ENCODE measurements at places on chromosomes 3 and 15. TPM values are rescaled to one million over a fixed set of nuclear protein-coding genes. Genes with fewer than 3 reads are reported as not detected.
A peak's percentile ranks its signal among the peaks of the same experiment; 100 is the strongest.

GRCh38 chr3:129343643-129344360 lies 65.1 kb downstream of the HMCES start:
- no peak for DNase-seq

GRCh38 chr3:152459572-152459971 lies 190.8 kb downstream of the MBNL1 start:
- DNase-seq: no peak

DNA sequence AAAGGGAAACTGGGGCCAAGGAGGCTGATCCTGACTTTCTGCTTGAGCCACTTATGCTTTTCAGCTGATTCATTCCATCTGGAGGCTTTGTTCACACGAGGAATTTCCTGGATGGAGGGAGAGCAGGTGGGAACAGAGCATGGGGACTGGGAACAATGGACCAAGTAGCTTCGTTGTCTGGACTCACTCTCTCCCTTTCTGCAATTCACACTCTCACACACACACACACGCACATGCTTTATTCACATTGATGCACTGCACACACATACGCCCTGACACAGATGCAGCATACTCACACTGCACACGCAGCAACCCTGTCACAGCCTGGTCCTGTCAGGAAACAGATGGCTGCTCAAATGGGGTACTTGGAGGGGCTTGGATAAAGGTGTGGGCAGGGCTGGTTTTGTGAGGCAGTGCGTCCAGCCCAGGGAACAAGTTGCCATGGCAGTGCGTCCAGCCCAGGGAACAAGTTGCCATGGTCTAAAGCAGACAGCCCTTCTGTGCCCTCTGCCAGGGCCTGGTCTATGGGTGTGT lies 19.8 kb upstream of the CHCHD6 start:
- DNase-seq: no peak

Gene FMN1
- total RNA-seq: 2.2 TPM

Gene MON1A
- 9.4 TPM for total RNA-seq

Gene GOLGA8J
- total RNA-seq: not detected

DNA sequence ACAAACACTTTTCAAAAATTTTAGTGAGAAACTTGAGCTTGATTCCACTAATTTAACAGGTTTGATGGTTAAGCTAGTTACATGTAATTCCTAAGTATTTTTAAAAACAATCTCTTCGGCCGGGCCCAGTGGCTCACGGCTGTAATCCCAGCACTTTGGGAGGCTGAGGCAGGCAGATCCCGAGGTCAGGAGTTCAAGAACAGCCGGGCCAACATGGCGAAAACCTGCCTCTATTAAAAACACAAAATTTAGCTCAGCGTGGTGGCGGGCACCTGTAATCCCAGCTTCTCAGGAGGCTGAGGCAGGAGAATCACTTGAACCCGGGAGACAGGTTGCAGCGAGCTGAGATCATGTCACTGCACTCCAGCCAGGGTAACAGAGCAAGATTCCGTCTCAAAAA lies 25.3 kb downstream of the TRA2B start:
- no peak for DNase-seq

DNA sequence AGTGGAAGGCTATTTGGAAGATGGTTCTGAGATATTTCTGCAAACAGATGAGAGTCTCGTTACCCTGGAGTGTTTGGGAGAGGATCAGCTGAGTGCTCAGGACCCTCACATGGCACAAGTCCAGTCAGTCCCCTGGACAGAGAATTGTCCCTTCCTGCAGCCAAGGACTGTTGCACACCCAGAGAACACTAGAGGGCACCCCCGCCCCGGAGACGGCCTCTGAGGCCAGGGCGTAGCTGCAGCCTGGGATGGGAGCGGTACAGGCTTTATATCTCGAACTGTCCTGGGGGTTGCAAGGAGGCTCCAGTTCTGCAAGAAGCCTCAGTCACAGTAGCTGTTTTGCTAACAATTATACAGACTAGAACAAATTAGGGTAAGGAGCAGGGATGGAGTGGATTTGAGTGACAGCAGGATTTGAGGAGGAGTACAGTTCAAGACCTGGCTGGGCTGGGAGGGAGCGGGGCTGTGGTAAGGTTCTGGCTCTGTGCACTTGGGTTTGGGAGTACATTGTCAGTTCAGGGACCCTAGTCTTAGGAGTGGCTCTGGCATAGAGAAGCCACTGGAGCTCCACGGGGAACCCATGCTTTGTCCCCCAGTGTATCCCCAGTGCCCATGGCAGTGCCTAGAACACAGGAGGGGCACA lies 67.6 kb upstream of the HACD2 start:
- DNase-seq: peak; percentile 88

GRCh38 chr3:151052346-151052745 lies 33.1 kb upstream of the MED12L start:
- DNase-seq: no peak

- DNase-seq: no peak
Measured at GRCh38 chr3:97991293-97991682, 19.1 kb upstream of the RIOX2 start.
